Hepatic stellate cell (primary cell): ENCODE measurements at places on chromosomes 7 and 10.

DNA sequence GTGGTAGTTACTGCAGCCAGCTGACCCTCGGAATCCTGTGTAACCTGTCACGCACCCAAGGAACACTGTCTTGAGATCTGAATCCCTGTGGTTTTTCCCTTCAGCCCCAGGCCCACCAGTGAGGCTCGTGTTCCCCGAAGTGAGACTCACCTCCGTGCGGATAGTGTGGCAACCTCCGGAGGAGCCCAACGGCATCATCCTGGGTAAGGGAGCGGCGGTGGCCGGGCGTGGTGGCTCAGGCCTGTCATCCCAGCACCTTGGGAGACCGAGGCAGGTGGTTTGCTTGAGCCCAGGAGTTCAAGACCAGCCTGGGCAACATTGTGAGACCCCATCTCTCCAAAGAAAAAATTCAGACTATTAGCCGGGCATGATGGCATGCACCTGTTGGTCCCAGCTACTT lies 549.9 kb upstream of the FOXK1 start:
- DNase-seq: no peak

- peak; percentile 24 for DNase-seq
Observed at GRCh38 chr10:26780793-26781601, 79.8 kb downstream of the ABI1 start.

DNA sequence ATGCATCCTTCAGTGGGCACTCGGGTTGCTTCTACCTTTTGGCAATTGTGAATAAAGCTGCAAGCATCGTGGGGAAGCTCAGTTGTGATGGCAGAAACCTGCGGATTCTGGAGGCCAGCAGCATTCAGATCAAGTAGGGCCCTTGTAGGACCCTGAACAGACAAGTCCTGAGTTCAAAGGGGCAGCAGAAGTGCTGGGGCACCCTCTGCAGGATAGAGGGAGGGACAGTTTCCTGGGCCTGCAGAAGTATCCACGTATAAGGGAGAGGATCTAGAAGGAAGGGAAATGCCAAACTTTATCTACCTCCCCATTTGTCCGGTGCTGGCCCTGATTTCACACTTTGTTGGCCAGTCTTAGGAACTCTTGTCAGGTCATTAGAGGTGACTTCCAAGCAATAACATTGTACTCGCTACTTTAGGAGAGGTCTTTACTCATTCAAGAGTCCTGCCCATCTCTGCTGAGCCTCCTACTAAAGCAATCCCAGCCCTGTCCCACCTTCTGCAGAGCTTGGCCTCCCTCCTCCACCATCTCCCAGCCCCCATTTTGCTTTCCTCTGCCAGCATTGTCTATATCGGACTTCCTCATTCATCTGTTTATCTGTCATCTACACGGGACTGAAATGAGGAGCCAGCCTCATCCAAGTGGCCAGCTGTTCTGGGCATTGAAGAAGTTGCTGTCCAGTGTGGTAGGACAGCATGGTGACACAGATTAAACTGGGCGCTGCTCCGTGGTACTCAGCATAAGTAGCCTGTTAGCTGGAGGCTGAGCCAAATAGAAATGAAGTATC lies 26.6 kb upstream of the R3HCC1L start:
- no peak for DNase-seq

DNA sequence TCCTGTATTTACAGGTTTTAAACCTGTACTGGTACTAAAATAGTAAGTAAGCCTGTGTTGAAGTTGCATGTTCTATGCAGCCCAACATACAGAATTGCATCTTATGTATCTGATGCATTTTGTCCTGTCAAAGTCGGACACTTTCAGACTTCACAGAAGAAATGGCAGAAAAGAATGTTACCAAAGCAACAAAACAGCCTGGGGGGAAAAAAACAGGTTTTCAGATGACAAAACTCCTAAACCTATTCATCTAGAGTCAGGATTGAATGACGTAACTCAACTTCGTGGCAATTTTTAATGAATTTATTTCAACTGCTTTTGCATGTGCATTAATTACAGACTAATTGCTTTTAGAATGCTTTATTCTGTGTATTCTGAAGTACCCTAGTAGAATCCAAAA lies 28.4 kb downstream of the CYTH3 start:
- DNase-seq: no peak

DNA sequence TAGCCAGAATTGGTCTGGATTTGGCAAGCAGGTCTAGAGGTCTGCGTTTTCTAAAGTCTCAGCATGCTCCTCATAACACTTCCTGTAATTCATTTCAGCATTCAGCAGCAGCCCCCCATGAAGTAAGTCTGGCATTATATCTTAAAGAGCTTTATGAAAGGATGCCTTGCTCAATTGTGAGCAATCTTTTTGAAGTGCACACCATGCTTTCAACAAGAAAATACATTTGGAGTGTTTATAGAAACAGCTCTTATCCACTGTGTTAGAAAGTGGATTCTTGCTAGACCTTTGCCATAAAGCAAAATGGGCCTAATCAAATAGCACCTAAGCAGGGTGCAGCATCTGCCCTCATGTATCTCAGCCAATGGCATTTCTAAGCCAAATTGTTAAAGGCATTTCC lies 378.0 kb upstream of the AKR1E2 start:
- no peak for DNase-seq

GRCh38 chr7:69871886-69872569 lies 273.8 kb downstream of the AUTS2 start:
- no peak for DNase-seq

DNA sequence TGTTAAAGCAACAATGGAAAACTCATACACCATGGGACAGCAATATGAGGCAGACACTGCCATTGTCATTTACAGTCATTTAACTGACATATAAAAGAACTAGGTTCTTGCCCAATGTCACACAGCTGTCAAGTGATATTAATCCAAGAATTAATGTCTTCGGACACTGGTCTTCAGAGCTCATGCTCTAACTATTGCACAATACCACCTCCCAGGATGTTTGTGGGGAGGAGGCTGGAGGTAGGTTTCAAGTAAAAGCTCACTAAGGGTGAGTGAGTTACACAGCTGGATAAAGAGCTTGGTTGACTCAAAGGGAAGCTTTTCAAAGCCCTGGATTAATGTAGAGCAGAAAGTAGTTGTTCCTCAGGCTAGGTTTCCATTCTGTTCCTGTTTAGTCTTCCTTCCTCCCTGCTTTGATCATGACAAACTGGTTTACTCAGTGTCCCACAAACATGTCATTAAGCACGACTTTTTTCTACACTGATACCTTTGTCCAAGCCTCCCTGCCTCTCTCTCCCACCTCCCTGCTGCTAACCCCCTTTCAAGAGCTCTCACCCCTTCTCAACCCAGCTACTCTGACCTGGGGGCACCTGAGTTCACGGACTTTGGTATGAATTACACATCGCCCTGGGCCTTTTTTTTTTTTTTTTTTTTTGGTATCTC lies 987 bp upstream of the EXOC6 start:
- no peak for DNase-seq

DNA sequence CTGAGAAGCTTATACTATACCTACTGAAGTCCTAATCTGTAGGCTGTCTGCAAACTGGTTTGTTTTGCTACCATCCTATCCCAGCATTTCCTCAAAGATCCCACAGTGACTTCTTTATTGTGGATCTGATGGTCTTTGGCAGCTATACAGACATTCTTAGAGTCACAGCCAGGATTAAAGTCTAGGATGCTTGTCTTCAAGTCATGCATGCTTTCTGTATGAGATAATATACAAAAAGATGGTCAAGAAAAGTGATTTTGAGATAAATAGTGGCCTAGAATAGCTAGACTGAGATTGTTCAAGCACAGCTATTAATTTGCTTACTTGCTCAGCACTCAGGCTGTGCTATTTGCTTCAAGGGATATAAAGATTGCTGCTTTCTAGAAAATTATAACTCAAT lies 454.4 kb downstream of the AUTS2 start:
- no peak for DNase-seq

- DNase-seq: no peak
Observed at GRCh38 chr10:132294561-132295318, 13.0 kb downstream of the STK32C start.

DNA sequence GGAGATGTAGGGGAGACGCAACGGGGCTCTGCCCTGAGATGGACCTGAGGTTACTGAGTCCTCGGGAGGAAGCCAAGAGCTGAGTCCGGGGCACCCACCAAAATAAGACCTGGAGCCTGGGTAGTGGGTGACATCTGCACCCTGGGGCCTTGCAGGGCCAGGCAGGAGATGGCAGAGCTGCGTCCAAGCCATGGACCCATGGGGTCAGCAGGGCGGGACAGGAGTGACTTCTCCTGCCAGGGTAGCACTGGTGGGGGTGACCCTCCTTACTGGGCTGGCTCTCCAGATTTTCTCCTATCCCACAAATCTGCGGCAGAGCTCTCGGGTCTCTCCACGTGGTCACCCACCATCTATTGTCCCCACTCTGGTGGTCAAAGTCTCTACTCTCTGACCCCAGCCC lies 2.1 kb downstream of the GHRHR start:
- DNase-seq: no peak

GRCh38 chr7:159012353-159013069 lies 132.2 kb downstream of the VIPR2 start:
- DNase-seq: no peak

- DNase-seq: no peak
Observed at GRCh38 chr7:117297606-117298005, 25.3 kb downstream of the WNT2 start.

- peak; percentile 7 for DNase-seq
Observed at GRCh38 chr7:16563281-16564022, 36.8 kb downstream of the LRRC72 start.

- DNase-seq: no peak
Observed at GRCh38 chr10:131087464-131088215, 223.9 kb downstream of the TCERG1L start.

DNA sequence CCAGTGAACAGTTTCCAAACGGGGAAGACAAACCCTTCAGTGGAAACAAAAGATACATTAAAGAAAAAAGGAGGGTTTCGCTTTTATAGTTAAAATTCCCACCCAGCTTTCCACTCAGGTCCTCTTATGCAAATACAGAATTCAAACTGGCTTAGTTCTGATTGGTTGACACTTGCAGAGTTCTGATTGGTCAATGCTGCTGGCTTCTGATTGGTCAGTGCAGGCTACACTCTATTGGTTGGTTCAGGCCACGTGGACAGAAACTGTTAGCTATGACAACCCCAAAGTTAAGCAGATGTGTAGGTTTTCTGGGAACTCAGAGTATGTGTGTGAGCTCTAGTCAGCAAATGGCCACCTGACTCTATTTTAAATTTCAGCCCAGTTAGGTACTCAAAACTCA lies 80.0 kb downstream of the FBXL13 start:
- no peak for DNase-seq

DNA sequence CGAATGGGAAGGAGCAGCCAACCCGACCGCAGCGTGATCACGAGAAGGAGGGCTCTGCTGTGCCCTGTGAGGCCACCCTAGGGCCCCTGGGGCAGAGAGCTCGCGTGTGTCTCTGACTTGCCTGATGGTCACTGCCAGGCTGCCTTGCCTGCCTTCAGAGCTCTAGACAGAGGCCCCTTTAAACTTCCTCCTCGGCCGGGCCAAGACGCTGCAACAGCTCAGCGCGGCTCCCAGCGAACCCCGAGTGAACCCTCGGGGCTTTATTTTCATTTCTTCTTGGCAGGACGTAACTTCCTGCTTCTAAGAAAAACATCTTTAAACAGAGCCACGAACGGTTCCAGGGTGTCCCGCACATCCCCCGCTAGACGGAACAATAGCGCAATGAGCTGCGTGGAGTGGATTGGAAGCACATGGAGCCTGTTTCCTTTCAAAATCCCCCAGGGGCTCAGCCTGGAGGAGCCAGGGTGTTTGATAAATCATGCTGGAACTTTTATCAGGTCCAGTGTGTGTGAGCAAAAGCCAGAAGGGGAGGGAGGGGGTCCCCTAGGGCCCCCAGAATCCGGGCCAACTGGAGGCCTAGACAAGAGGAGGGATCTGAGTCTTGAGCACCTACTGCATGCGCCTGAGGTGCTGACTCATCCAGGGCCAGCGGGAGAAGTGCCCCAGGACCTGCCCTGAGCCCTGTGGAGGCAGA lies 134.1 kb upstream of the GDF10 start:
- DNase-seq: peak; percentile 36

DNA sequence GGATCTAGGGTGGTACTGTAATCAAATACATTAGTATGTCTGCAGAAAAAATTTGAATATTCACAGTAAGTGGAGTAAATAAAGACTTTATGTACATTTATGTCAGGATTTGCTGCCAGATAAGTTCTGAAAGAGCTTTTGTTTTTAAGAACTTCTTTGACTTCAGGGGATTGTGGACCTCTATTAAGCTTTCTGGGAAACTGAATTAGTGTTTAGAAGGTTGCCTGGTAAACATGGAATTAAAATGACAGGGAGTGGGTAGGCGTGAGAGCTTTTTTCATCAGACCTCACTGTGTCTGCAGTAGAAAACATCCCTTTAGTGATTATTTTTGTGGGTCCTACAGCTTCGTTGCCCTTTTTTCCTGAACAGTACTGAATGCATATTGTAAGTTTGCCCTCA lies 15.7 kb downstream of the SDHAF3 start:
- no peak for DNase-seq

DNA sequence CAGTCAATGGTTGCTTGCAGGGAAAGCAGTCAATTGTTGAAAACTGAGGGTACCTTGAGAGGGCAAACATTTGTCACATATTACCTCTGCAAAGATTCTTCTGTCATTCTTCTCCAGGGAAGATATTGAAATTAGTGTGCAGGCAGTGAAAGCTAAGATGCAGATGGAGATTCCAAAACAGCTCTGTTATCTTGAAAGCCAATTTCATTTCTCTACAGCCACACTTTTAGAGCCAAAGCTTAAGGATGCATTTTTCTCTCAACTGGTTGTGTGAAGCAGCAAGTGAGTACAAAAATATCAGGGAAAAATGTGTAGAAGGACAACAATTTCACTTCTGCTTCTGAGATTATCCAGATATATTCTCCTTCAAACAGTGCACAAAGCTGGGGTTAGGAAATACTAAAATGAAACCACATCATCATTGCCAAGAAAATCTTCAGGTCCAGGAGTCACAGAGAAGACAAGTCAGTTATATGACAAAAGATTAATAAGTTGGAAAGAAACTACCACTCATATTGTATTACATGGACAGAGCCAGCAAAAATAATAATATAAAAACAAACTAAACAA lies 16.3 kb downstream of the SGMS1 start:
- DNase-seq: no peak

- no peak for DNase-seq
Observed at GRCh38 chr10:108411894-108412293, 1247.4 kb upstream of the SORCS1 start.

DNA sequence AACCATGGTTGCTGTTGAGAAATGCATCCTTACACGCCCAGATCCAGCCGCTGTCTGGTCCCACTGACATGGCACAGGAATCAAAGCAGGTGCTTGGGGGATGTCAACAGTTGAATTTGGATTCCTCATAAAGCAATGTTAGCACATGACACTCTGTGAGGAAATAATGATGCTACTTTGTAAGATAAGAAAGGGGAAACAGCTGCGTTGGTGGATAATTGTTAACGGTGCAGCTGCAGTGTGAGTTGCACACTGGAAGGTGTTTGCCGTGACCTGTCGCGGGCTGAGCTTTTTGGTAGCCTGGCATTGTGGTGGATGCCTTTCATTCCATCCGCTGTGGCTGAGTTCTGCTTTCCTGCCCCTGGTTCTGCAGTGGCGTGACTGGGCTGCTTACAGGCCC lies 113.9 kb downstream of the MGMT start:
- no peak for DNase-seq
